NCI-H524 treated with DMSO at 0.1 percent for 48 hours (cell line): ENCODE measurements at places on chromosomes 4 and X.

- DNase-seq, result no peak
Measured at GRCh38 chrX:119177278-119177677, 49.7 kb upstream of the KIAA1210 start.

DNA sequence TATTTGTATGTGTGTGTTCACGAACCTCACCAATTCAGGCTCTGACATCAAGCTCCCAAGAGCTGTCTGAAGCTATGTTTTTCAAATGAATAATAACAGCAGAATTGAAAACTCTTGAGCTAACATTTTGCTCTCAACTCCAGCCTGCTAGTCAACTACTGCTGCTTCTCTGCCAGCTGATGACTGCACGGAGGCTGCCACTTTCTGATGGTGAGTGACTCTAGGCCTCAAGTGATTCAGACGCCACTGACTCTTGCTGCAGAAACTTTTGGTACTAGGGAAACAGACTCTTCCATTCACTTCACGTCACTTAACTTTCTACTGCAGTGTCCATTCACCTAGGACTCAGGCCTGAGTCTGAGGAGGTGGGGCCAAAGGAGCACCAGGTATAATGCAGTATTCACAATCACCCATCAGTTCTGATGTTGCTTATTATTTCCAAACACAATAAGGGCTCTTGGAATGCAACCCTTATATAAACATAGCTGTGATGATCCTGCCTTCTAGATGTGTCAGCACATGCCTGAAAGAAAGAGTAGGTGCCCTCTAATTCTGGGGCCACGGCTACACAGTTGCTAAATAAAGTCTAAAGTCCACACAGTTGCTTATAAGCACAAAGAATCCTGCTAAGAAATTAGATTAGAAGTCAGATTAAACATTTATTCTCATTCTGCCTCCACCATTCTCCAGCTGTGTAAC, 16.0 kb downstream of the PRDM8 start:
- DNase-seq, result no peak

- no peak for DNase-seq
Measured at GRCh38 chrX:150306002-150306401, 57.1 kb upstream of the MAMLD1 start.

DNA sequence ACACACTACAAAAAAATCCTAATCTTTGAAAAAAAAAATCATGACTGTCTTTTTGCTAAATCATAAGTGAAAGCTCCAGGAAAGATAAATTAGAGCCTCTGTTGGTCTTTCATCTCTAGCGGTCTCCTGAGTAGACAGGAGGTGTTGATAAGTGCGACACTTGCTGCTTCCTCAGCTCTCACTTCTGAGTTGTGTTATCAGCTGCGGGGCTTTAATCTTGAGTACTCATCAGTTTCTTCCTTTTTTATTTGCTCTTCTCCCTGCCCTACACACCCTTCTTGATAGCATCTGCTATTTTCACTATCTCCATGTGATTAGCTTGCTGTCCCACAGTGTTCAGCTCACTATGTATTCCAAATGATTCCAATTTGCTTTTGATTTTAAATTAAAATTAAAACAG, 1449.2 kb downstream of the C4orf33 start:
- DNase-seq, result no peak

DNA sequence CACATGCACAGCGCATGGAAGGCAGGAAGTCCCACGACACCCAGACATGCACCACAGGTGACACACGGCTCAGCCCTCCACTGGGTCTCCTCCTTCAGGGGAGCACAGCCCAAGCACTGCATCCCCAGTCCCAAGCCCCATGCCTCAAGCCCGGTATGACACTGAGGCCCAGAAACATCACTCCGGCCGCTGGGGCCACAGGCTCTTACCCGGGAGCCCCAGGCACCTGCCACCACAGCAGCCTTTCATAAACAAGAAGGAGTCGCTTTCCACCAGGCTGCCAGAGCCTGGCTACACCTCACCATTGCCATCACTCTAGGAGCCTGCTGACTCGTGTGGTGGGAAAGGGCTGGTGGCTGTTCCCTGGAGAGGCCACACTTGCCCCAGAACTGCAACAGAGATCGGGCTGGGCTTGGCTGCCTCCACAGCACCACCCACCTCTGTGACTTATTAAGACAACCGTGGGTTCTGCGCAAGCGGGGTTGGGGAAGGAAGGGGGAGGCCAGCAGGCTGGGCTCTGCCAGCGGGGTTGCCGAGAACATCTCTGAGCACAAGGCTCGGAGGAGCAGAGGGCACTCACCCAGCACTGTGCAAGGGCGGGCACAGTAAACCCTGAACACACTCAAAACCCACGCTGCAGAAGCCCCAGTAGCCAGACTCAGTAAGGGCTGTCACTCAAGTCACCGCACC, 4.5 kb downstream of the HAUS7 start:
- DNase-seq, result no peak
